Activated CD8-positive, alpha-beta memory T cell treated with anti-CD3 and anti-CD28 coated beads for 24 hours (primary cell): ENCODE measurements at places on chromosomes 1 and 21.

- no peak for DNase-seq
Measured at GRCh38 chr1:168223681-168224540, 1.9 kb upstream of the SFT2D2 start.

DNA sequence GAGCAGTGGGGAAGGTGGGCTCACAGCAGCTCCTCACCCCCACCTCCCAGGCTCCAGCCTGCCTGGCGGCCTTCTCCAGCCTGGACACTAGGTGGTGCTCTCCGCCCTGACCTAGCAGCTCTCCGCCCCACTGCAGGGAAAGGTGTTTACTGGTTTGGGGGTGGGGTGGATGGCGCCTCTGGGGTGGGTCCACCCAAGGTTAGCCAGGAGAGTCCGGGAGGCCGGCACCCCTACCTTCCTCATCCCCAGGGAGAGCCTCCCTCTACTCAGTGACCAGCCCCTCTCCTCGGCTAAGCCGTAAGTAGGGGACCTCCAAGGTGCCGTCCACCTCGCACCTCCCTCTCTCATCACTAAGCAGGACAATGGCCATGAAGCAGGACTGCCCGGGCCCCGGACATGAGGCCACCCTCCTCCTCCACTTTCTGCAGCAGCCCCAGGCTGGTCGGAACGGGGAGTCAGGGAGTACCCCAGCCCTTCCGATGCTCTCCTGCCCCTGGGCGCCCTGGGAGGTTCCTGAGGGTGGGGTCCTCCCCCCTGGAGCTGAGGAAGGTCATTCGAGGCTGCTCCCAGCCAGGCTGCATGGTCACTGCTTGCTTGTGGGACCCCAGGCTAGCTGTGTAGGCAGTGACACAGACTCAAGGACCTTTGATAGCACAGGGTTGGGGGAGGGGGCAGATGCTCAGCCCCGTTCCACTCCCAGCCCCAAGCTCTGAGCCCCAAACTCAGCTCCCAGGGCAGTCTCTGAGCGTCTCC lies 101.4 kb upstream of the VAMP3 start:
- DNase-seq = peak; percentile 84

GRCh38 chr1:54518489-54518888 lies 29.5 kb upstream of the ACOT11 start:
- no peak for DNase-seq

DNA sequence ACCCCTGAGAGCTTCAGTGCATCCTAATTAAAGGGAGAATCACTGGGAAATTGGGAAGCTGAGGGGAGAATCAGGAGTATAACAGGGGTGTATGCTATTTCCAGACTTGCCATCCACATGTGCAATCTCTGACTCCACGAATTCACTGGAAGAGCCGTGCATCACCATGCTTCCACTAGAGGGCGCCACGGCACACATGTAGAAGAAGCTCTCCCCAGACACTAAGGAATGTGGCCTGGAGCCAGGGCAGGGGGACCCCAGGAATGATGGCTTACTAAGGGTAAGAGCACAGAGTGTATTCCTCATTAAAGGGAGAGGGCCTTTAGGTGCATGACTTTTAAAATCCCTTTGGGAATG lies 81.5 kb downstream of the ABCA4 start:
- DNase-seq = peak; percentile 75

DNA sequence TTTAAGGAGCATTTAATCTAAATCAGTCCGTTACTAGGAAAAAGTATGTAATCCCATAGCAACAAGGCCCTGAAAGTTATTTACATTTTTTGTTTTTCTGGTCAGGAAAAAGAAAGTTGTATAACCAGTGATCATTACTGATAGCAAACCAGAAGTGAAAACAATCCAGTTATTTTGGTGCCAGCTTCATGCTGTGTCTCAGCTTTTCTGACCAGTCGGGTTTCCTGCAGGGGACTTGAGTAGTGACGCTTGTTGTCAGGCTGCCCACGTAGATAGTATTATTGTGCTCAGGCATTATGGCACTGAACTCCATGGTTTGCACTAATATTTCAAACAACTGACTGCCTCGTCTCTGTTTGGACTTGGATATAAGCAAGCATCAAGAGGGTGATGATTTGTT lies 55.2 kb downstream of the SASS6 start:
- no peak for DNase-seq

- no peak for DNase-seq
Measured at GRCh38 chr1:42845866-42846256, 552 bp upstream of the ZNF691 start.

- no peak for DNase-seq
Measured at GRCh38 chr1:223714849-223715603, 2.7 kb downstream of the CAPN2 start.

- no peak for DNase-seq
Measured at GRCh38 chr1:177283380-177283779, 112.6 kb downstream of the BRINP2 start.

DNA sequence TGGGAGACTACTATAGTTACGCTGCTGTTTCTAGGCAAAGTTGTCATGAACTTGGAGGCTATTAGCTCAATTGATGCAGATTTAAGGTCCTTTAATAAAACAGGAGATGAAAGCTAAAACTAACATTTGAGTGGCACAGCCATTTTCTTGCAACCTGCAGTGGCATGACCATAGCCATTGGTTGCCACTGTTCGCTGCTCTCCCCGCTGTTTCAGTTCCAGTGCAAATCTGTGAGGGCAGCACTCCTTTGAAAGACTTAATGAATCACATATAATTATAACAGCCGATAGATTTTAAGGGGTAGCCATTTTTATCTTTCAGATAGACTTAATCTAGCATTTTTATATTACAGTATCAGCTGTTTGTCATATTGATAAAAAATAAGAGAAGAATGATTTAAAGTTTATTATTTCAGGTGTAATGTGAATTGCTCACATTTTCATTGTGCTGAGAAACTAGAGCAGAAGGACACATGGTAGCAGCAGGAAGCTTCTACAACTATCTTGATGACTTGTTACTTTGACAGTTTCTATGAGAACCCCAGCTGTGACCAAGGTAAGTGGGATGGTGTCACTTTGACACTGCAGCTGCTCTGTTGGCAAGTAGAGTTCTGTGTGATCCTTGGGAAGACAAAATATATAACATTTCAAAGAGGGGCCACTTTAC lies 203.7 kb downstream of the PLA2G4A start:
- DNase-seq = no peak

- no peak for DNase-seq
Measured at GRCh38 chr1:234186037-234186688, 187.1 kb upstream of the COA6 start.

DNA sequence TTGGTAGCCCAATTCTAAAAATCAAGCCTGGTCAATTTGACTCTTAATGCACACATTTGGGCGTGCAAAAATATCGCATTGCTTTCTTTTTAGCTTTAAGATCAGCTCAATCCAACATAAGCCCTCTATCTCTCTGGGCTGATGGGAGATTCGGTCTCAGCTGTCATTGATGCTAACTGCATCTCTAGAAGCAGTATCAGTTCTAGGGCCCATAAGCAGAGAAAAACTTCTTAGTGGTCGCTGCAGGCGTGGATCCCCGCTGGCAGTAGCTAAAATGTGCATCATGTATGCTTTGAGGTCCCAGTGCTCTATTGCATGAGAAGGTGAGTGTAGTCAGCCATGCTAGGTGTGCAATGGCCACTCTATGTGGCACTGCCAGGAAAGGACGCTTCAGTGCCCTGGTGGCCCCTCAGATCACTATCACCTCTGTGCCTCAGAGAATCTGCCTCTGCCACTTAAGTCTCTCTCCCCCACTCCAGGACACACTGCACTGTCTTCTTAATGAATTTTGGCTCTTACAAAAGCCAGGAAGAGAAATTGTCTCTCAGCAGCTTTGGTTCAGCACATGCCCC lies 79.7 kb upstream of the GADD45A start:
- no peak for DNase-seq

DNA sequence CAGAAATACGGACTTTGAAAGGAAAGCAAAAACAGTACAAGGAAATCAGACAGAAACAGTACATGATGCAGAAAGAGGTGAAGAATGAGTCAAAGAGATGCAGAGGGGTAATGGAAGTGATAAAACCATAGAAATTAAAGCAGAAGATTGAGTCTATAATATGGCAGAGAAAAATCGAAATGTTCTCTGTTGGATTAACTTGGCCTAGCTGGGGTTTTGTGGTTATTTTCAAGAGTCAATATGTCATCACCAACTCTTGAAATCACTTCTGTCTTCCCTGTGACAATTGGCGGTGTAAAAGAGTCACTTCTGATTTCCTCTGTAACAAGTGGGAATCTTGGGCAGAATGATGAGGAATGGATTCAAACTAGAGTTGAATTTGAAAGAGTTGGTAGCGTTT lies 7.4 kb downstream of the YTHDF2 start:
- DNase-seq = no peak

- no peak for DNase-seq
Measured at GRCh38 chr1:59215766-59216291, 81.1 kb upstream of the FGGY start.

DNA sequence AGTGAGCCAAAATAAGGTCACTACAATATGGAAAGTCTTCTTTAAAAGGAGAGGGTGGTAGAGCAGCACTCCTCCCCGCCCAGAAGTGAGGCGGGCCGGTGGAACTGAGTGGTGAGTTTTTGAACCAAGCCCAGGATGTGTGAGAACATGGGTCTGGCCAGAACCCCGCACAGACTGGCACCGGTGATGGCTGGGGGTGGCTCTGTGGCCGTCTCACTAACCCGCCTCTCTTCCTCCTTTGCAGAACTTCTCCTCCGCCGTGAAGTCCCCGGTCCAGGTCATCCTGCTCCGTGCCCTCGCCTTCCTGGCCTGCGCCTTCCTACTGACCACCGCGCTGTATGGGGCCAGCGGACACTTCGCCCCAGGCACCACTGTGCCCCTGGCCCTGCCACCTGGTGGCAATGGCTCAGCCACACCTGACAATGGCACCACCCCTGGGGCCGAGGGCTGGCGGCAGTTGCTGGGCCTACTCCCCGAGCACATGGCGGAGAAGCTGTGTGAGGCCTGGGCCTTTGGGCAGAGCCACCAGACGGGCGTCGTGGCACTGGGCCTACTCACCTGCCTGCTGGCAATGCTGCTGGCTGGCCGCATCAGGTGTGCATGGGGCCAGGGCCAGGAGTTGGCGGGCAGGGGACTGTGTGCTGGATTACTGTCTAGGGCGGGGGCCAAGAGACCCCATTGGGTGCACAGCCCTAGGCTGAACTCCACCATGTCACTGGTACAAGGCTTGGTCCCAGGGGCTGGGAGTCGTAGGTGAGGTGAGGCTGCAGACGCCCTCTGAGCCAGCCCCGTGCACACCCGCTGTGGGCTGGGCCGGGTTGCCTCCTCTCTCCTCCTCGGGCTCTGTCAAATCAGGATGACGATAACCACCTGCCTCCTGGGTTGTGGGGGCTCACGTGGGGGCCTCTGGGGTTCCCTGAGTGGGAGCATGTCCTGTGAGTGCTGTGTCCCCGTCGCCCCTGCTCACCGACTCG lies 12.4 kb downstream of the TMEM201 start:
- no peak for DNase-seq

DNA sequence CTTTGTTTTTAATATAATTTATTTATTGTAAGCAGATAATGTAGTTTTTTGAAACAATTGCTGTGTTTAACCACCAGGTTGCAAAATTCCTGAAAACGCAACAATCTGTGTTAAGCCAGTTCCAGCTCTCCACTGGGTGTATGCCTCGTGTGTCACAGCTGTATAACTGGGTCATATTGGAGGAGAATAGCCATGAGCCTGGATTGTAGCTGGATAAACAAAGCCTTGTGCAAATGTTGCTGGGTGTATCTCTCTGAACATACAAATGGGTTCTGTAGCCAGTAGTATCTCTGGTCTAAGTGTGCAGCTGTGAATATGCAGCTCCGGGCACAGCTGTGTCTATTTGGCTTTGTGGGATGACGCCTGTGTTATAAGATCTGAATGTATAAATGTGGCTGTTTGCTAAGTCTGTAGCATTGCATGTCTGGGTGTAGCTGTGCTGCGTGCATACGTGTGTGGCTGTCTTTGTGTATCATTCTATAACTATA lies 2.8 kb downstream of the TCEA3 start:
- no peak for DNase-seq

DNA sequence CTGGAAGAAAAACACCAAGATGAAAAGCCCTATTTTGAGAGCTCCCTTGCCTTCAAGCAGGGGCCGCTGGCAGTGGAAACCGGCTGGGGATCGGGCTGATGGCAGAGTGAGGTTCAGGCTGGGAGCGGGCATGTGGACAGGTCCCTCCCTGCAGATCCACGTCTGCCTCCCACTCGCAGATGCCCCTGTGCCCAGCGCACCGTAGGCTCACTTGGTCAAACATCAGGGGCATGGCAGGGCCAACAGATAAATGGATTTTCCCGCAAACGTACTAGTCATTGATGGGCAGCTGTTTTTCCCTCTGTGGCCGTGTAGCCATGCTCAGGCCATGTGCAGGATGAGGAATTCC lies 6.6 kb upstream of the C1orf174 start:
- no peak for DNase-seq

- DNase-seq = no peak
Measured at GRCh38 chr21:45332981-45333582, 45.4 kb upstream of the POFUT2 start.

- DNase-seq = no peak
Measured at GRCh38 chr1:82848043-82848442, 1047.3 kb downstream of the ADGRL2 start.

- peak; percentile 81 for DNase-seq
Measured at GRCh38 chr1:181033128-181033798, 520 bp upstream of the MR1 start.

DNA sequence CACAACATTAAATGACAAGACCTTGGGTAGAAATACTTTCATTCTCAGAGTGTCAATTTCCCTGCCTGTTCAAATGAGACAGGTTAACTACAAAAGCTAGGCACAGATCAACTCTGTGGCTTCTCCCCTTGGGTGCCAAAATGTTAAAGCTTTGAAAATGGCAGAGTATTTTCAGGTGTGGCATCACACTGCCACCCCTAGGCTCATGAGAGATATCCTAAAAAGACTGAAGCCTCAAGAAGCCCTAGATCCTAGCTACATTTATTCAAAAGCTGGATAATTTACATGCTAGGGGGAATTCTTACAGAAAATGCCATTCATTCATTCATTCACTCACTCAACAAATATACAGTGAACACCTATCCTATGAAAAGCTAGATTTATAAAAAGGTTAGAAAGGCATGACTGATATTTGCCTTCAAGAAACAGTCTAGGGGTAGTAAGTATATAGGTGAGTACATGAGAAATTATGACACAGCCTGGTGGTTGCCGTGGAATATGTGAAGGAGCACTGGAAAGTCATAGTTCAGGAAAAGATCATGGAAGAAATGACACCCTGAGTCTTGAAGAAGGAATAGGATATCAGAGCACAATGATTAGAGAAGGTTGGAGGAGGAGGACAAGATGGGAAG lies 15.9 kb upstream of the RAB4A start:
- no peak for DNase-seq

GRCh38 chr21:19969156-19969555 lies 1029.1 kb upstream of the NCAM2 start:
- DNase-seq = no peak
